Activated naive CD8-positive, alpha-beta T cell treated with anti-CD3 and anti-CD28 coated beads, Interleukin-2, amount 10 ng/mL, durations not matched to agents 7 days and 5 days (primary cell): ENCODE measurements at places on chromosomes 1 and 21. TPM values are rescaled to one million over a fixed set of nuclear protein-coding genes. Genes with fewer than 3 reads are reported as not detected.

The SLC16A4 gene
- 0.33 TPM for total RNA-seq

The TNFRSF9 gene
- total RNA-seq = 3.2 TPM

The MCOLN2 gene
- 19.9 TPM for total RNA-seq

The CD1D gene
- not detected for total RNA-seq

The KIF21B gene
- 143 TPM for total RNA-seq

The THEM4 gene
- 46.6 TPM for total RNA-seq

The PTGFR gene
- not detected for total RNA-seq

The CASQ2 gene
- not detected for total RNA-seq

- DNase-seq = peak; percentile 84
These were observed 362 bp upstream of the DYNLT4 start for GRCh38 chr1:44807364-44808062.

DNA sequence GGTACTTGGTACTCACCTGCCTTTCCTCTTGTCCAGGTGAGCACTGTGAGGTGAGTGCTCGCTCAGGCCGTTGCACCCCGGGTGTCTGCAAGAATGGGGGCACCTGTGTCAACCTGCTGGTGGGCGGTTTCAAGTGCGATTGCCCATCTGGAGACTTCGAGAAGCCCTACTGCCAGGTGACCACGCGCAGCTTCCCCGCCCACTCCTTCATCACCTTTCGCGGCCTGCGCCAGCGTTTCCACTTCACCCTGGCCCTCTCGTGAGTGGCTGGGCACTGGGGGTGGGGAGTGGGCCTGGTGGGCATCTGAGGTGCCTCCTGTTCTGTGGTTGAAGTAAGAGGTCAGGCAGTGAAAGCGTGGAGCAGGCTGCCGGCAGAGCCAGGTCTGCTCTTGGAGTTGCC lies 11.7 kb downstream of the CELSR2 start:
- no peak for DNase-seq

DNA sequence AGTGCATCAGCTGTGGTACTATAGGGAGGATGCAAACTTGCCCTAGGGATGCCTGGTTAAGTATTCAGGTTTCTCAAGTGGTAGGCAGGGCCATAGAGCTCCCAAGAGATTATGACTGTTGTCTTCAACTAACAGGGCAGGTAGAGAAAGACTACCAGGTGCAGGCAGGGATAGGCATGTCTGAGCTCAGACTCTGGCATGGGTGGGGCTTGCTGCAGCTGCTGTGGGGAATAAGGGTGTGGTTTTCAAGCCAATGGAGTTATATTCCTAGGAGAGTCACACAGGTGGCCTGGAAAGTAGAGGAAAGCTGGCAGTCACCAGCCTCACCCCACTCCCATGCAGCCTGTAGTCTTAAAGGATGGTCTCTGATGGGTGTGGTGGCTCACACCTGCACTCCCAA lies 673.4 kb upstream of the ADGRL4 start:
- no peak for DNase-seq

DNA sequence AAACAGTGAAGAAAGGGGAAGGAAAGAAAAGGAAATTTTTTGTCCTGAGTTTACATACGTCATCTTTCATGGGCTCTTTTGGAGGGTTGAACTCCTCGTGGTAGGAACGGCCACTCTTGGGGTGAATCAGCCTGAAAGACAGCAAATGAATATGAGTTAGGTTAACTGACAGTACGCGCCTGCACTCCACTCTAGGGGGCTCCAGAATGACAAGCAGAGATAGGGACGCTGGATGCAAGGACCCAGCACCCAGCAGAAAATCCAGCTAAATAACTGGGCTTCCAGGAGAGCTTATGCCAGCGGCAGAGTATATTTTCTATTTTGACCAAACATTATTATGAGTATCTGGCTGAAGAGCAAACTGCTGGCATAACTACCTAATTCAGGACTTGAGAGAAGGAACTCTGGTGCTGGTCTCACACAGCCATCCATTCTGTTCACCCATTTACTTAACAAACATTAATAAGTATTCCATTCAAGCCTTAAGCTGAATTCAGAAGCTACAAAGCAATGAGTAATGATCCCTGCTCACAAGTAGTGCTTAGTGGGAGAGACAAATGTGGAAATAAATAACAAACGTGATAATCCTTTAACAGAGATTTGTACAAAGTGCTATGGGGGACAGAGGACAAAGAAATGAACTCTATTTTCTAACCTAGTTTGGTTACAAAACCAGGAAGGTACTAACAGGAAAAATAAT lies 22.1 kb downstream of the AK2 start:
- no peak for DNase-seq

- no peak for DNase-seq
These were observed 8.2 kb downstream of the SYTL1 start for GRCh38 chr1:27349784-27350662.

GRCh38 chr1:177286396-177286795 lies 115.6 kb downstream of the BRINP2 start:
- DNase-seq = no peak

GRCh38 chr1:114453361-114453784 lies 57.6 kb downstream of the TRIM33 start:
- DNase-seq = no peak

DNA sequence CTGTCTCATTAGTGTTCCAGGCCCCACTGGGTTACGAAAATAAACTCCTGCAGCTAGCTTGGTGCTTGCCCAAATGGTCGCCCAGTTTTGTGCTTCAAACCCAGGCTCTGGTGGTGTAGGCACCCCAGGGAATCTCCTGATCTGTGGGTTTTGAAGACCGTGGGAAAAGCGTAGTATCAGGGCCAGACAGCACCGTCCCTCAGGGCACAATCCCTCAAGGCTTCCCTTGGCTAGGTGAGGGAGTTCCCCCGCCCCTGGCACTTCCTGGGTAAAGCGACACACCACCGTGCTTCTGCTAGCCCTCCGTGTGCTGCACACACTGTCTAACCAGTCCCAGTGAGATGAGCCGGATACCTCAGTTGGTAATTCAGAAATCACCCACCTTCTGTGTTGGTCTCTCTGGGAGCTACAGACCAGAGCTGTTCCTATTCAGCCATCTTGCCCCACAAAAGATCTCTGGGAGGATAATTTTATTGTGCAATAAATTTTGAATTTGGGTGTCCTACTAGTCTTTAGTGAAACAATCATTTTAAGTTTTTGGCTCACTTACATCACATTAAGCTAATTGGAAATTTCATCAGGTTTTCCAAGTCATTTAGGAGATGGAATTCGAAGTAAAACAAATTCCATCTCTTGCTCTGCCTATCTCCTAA lies 9.4 kb upstream of the SLC25A24 start:
- no peak for DNase-seq

- no peak for DNase-seq
These were observed 137.4 kb downstream of the CNIH3 start for GRCh38 chr1:224753491-224753890.

DNA sequence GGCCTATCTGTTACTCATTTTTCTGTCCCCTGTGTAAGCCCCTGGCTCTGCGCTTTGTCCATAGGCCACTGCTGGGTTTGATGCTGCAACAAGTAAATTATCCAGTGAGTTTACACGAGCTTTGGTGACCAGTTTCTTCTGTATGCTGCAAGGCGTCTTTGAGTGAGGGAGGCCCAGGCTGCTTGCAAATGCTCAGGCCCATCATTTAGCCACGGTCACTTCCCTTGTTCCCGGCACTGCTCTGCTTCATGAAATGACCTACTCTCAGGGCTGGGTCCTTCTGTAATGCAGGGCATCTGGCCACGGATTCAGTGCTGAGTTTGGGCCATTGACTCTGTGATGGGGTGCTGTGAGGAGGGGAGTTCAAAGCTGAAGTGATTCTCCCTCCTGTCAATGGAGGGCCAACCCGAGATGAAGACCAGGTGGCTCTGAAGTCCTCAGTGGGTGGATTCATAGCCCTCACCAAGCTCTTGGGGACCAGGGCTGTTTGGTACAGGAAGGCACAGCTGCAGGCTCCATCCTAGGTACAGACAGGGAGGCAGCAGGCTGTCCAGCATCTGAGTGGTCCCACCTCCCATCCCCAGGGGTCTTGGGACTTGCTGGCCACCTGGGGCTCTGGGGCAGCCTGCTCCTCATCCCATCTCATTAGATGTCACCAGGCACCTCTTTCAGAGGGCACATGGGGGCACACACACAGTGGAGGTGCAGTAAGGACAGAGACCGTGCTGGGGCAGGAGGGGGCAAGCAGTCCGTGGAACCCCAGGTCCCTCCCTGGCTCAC lies 21.7 kb downstream of the LHX4 start:
- no peak for DNase-seq

GRCh38 chr1:30793209-30793608 lies 35.6 kb upstream of the LAPTM5 start:
- no peak for DNase-seq

DNA sequence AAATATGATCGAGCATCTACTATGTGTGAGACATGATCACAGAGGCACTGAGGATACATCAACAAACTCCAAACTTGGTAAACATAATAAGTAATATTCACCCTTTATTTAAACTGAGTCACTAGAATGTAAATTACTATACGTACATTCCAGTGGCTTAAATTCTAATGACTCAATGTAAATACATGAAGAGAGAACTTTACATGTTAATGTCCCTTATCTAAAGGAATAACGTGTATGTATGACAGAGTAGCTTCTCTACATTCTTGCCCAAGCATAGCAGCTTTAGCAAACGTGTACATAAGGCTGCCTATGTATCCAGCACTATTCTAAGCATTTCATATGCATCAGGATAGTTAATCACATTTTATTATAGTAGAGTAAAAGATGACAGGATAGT lies 111.8 kb upstream of the CYYR1 start:
- no peak for DNase-seq
